ENCODE measurements at places on chromosomes 16 and 17.

GRCh38 chr16:1133810-1134520 is 18.9 kb upstream of the CACNA1H start:
- no peak for DNase-seq

GRCh38 chr17:38617074-38617860 is 11.5 kb upstream of the SRCIN1 start:
- no peak for DNase-seq

DNA sequence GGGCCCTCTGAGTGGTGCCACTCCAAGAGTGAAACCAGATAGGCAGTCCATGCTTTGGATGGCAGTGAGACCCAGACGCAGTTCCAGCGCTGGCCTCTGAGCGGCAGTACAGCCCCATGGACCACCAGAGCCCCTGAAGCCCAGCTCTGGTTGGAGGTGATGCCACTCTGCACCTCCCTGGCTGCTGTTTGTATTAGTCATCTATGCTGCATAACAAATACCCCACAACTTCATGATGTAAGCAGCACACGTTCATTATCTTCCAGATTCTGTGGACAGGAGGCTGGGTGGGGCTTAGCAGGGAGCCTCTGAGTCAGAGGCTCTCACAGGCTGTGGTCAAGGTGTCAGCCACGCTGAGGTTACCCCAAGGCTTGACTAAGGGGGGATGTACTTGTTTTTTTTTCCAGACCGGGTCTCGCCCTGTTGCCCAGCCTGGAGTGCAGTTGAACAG is 5.1 kb upstream of the NME4 start:
- peak; percentile 80 for DNase-seq

DNA sequence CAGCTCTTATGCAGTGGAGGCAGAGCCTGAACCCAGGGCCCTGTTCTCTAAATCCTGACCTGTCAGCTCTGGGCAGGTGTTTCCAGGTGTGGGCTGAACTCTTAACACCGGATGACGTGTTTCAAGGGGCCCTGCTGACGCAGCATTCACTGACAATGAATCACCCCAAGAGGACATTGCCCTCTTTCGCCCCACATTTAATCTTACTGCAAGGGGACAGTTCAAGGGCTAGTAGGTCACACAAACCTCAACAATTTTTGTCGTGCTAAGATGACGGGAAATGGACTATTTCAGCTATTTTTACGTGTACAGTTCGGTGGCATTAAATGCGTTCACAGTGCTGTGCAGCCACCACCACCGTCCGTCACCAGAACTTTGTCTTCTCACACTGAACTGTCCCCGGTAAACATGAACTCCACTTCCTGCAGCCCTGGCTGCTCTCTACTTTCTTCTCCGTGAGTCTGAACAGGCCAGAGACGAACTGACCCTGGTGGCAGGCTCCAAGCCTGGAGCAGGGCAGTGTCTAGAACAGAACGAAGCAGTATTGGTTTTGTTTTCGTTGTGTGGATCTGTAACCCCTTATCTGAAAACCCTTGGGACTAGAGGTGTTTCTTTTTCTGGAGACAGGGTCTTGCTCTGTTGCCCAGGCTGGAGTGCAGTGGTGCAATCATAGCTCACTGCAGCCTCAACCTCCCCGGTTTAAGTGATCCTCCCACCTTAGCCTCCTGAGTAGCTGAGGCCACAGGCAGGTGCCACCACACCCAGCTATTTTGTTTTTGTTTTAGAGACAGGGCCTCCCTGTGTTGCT is 88.4 kb upstream of the CIBAR2 start:
- no peak for DNase-seq

DNA sequence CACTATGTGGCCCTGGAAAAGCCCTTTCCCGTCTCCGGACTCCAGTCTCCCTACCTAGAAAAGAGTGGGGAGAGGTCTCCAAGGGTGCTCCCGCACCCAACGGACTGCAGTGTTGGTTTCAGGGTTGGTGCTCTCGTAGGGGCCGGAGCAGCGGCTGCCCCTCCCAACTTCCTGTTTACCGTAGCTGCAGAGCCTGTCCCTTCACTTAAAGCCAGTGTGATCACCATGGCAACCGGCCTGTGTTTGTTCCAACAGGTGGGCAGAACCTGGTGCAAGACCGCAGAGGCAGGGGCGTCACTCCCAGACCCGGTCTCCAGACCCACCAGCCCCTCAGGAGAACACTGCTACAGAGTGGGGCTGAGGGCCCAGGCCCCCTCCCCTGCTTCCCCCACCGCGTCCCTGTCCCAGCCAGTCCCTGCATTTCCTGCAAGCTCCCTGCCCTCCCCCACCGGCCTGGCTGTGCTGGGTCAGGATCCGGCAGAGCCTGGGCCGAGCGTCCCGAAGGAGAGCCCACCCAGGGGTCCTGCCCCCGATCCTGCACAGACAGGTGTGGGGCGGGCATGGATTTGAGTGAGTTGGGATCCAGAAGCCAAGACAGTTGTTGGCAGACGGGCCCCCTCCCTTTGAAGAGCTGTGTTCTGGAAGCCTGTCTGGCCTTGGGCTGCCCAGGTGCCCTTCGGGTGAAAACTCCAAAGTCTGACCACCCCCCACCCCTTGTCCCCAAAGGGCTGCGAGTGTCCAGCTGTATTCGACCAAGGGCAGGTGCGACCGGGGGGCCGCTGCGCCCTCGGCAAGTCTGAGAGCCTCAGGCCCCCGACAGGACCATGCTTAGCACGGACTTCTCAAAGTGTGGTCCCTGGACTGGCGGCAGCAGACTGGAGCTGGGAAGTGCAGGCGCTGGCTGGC is 1.5 kb upstream of the BAIAP3 start:
- DNase-seq: peak; percentile 40

- DNase-seq: no peak
Observed at GRCh38 chr17:79366988-79367571, 243.8 kb downstream of the RBFOX3 start.

GRCh38 chr16:3038896-3039295 is 2.2 kb upstream of the BICDL2 start:
- no peak for DNase-seq

DNA sequence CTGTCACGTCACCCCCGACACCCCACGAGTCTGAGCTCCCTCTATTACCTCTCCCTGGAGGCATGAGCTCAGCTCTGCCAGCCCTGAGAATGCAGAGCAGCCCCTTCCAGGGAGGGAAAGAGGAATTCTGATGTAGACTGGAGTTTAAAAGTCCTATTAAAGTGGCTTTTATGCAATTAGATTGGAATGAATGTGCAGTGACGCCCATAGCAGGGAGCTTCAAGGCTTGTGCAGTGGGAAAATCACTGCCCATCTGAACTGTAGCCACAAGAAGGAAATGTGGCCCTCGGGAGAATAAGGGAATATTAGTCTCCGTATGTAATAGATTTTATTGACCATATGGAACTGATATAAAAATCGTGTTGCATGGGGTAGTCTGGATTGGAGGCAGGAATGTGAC is 66.9 kb downstream of the ZNF423 start:
- DNase-seq: no peak

- DNase-seq: no peak
Observed at GRCh38 chr16:86959091-86959651, 358.0 kb downstream of the C16orf95 start.

GRCh38 chr17:4898927-4899326 is 409 bp upstream of the C17orf107 start:
- no peak for DNase-seq

DNA sequence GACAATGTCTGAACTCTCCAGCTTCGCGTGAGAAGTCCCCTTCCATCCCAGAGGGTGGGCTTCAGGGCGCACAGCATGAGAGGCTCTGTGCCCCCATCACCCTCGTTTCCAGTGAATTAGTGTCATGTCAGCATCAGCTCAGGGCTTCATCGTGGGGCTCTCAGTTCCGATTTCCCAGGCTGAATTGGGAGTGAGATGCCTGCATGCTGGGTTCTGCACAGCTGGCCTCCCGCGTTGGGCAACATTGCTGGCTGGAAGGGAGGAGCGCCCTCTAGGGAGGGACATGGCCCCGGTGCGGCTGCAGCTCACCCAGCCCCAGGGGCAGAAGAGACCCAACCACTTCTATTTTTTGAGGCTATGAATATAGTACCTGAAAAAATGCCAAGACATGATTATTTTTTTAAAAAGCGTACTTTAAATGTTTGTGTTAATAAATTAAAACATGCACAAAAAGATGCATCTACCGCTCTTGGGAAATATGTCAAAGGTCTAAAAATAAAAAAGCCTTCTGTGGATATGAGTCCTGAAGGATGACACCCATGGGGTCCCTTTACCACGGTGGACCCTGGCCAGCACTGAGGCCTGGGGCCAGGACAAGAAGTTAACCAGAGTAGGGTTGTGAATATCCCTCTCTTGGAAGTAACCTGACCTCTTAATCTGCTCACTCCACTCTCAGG is 10.5 kb upstream of the ITGAD start:
- DNase-seq: peak; percentile 67

DNA sequence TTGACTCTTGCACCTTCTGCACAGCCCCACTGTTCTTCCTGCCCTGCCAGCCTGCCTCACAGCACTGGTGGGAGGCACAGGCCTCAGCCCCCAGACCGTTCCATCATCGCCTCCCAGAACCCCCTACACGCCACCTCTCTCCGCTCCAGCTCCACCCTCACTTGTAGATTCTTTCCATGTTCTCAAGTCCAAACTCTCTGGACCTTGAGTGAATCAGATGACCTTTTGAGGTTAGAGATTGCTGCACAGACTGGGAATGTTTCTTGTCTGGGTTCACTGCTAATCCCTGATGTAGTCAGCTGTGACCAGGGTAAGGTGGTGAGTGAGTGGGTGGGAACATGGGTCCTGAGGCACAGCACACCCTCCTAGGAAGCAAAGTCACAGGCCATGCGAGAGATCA is 272.4 kb downstream of the IRF8 start:
- no peak for DNase-seq

GRCh38 chr16:24098896-24099295 is 157.2 kb upstream of the CACNG3 start:
- no peak for DNase-seq

DNA sequence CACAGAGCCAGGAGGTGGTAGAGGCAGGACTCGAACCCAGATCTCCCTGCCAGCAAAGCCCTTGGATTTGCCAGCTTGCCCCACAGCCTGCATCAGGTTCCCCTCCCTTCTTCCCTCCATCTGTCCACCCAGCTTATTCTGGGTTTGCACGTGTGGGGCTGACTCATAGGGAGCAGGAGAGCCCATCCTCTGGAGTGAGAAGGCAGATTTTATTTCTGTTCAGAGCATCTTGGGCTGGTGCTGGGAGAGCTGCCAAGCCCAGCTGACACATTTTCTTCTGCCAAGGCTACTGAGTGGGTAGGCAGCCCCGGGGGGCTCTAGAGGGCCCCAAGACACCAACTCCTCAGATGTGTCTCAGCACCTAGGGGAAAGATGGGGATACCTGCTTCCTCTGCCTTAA is 106.3 kb upstream of the CRHR1 start:
- no peak for DNase-seq

- no peak for DNase-seq
Observed at GRCh38 chr17:7972131-7972785, 30.2 kb upstream of the GUCY2D start.

DNA sequence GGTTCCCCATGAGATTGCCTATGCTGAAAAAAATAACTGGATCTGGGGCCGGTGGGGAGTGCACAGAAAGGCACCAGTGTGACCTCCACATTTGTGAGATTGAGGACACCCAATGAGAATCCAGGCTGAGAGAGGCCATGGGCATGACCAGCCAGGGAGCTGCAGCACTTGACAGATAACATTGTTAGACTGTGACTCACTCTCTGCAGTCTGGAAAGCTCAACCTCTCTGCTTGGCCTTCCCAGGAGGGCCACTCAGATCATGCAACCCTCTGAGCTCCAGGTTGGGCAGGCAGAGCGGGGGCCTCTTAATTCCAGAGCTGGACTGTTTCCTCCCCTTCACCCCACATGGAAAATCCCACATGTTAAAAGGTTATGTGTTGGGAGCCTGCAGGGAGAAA is 30.1 kb downstream of the FZD2 start:
- DNase-seq: no peak

GRCh38 chr17:6556121-6557039 is at the start of gene PITPNM3:
TSS of gene PITPNM3 (minus strand) at chr17:6556555. CDS start at chr17:6556406, 149 bp downstream.
- no peak for DNase-seq

DNA sequence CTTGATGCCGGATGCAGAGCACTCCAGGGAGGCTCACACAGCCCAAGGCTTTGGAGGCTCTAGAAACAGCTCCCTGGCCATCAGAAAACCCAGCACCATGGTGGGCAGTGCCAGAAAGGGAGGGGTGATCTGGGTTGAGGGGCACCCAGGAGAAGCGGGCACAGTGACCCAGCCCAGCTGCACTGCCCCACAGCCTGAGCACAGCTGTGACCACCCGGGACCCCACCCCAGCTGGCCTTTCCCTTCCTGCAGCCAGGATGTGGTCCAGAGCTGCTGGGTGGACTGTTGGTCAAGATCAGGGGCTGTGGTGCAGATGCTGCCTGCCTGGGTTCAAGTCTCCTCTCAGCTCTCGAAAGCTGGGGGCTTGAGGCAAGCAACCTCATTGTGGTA is 223.1 kb downstream of the ZNF423 start:
- no peak for DNase-seq

GRCh38 chr17:77286641-77287431 is 146.1 kb downstream of the SEC14L1 start:
- DNase-seq: no peak

Data from stimulated activated CD4-positive, alpha-beta T cell treated with anti-CD3 and anti-CD28 coated beads, Interleukin-4, amount 100 ng/mL, for 24 hours (primary cell).